ENCODE measurements at places on chromosomes 4 and X.

DNA sequence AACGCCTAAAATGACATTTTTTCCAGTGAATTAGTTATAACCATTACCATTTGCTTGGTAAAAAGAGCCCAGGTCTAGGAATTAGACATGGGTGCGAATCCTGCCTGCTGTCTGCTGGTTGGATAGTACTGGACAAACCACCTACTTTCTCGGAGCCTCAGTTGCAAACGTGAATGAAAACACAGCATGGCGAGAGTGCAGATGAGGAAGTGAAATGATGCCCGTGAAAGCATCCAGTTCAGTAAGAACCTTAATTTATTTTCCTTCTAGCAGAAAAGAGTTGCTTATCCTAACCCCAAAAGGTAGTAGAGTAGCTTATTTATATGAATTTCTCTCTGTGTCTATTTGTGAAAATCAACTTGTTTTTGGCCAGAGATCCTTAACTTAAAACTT, 171.4 kb upstream of the GALNT7 start:
- no peak for DNase-seq

DNA sequence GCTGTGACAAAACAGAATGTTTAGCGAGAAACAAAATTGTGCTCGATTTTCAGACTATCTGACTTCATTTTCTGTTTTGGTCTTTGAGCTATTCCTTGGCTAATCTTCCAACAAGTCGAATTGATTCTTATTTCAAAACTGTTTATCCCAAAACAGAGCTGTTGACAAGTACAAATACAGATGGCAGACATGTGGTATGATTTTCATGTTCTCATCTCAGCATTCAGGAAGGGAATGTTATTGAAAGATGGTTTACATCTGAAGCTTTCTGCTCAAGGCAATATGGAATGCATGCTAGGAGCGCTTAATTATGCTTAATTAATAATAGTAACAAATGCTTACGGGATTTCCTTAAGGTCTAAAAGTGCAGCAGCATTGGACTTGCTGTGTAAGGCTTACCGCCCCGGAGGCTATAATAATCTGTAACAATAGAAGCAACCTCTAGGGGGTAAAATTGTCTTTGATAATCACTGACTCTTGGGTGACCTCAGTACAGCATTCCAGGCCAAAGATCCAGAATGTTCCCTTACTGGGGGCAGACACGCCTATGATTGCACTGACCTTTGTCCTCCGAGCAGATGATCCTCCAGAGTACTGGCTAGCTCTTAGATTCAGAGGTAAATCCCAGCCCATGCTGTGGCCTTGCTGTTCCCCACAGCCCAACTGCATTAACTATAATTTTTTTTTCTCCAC, 16.4 kb downstream of the LSM6 start:
- no peak for DNase-seq

DNA sequence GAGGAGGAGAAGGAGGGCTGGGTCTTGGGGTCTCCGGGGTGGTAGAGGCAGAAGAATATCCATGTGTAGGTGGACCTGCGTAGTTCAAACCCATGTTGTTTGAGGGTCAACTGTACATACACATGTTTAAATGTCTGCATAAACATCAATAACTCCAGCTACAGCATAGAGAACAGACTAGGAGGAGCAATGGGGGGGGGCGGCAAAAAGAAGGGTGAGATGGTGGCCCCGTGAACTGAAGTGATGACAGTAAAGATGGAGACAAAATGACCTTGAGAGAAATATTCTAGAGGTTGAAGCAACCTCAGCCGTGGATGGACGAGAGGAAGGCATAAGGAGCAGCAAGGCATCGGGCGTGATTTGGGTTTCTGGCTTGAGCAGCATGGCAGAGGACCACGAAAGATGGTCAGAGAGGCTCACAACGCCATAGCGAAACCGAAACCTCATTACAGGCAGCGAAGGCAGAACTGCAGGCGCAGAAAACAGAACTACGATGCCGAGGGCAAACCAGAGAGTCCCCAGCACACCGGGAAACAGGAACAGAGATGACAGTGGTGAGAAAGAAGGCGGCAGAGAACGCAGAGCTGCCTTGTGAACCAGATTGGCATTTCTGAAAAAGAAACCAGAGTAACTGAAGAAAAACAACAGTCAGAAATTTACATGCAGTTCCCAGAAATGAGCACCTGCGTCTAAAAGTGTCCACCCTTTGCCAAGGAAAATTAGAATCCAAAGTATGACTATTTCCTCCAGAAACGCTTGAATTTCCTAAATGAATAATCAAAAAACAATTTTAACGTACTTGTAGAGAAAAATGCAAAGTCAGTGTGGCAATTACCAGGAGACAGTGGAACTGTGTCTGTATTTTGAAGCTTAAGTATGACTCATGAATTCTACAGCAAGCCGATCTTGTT, 50.3 kb upstream of the ENPP6 start:
- DNase-seq: peak; percentile 74

- no peak for DNase-seq
Measured at GRCh38 chrX:9515973-9516538, 51.2 kb downstream of the TBL1X start.

DNA sequence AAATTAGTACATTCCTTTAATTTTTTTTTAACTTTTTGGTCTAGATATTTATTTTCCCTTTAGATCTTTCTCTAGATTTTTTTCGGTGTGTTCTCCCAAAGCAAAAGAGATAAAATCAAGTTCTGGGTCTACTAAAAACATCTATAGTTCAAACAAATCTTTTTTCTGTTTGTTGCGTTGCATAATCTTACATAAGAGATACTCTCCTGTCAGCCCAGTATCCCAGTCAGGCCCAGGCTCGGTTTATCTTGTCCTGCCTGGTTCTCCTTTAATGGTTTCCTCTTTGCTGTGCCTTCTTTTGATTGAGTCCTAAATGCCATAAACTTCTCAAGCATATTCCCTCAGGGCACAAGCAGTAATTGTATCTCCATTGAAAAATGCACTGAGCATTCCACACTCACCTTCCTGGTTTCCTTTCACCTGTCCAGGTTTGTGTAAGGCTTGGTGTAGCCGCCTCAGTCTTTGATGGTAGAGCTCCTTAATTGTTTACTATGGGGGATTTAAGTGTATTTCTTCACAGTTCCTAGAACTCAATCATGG, 104.9 kb downstream of the TMEM131L start:
- no peak for DNase-seq

- DNase-seq: no peak
Measured at GRCh38 chr4:123121241-123121907, 199.0 kb upstream of the NUDT6 start.

DNA sequence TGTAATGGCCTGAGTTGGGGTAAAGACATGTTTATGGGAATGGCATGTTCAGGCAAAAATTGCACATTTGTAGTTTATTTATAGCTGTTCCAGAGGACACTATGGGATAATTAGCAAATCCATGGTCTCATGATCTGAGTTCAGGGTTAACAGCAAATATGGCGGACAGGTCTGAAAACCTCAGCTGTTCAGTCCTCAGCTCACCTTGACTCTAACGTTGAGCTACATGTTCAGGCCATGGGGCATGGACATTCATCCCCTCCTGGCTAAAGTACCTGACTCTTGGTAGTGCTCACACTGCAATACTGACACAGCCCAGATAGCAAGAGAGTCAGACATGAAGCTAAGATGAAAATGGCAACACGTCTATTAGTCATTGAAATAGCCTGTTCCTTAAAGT, 161.6 kb upstream of the GPC4 start:
- no peak for DNase-seq

Data from CD4-positive, alpha-beta T cell treated with Interleukin-6 for 4 hours (primary cell).